Midbrain (tissue), 1 donor: ENCODE measurements at places on chromosomes 11 and 22.

- no peak for DNase-seq
Observed at GRCh38 chr11:85589373-85589772, 37.8 kb downstream of the DLG2 start.

- no peak for DNase-seq
Observed at GRCh38 chr22:50473855-50474671, 772 bp downstream of the SBF1 start.

GRCh38 chr11:95305705-95306104 is 74.7 kb upstream of the SESN3 start:
- DNase-seq = no peak

DNA sequence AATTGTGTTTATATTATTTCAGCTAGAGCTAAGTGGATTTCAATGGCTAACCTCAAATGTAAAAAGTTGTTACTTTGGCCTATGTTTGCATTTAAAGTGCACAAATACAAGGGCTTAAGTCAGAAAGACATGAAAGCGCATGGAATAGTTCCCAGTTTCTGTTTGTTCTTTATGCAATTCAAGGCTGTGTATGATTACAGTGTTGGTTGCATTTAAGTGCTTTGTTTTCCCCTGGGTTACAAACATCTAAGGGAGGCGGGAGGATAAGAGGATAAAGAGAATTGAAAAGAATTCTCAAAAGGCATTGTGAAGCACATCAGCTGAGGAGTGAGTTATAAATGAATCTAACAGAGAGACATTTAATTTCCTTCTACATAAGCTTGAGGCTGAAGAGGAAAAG is 453.4 kb downstream of the NTM start:
- DNase-seq = no peak

DNA sequence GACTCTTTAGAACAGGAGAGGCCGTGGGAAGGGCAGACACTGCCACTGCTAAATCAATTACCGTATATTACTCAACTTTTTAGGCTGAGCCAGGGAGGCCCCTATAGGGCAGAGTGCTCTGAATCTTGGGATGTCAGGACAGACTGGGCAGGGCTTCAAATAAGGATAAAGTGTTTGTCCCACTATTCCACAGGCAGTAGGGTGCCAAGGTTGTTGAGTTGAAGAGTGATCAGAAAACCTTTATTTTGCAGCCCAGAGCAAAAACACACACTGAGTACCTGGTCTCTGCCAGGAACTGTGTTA is 1.6 kb upstream of the B4GAT1 start:
- DNase-seq = no peak

DNA sequence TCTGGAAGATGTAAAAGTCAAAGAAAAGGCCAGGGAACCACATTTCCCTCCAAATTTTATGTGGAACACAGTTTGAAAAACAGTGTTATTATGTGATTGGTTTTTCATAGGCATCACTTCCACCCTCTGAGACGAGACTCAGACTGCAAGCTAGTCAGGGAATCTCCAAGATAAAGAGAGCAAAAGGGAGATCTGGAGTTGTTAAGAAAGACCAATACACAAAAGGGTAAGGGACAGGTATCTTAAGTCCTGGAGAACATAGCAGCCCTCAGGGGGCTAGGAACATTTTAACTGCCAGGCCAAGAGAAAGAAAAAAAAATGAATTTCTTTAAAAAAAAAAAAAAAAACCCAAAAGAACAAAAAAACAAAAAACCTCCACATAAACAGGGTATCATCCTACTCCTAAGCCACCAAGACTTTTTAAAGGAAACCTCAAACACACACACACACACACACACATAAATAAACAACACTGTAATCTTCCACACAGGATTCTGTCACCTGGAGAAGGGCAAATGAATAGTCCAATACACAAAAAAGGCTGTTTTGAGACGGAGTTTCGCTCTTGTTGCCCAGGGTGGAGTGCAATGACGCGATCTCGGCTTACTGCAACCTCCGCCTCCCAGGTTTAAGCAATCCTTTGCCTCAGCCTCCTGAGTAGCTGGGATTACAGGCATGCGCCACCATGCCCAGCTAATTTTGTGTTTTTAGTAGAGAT is 44.5 kb downstream of the CELF1 start:
- no peak for DNase-seq

GRCh38 chr11:104003491-104003890 is 32.9 kb upstream of the DDI1 start:
- no peak for DNase-seq

DNA sequence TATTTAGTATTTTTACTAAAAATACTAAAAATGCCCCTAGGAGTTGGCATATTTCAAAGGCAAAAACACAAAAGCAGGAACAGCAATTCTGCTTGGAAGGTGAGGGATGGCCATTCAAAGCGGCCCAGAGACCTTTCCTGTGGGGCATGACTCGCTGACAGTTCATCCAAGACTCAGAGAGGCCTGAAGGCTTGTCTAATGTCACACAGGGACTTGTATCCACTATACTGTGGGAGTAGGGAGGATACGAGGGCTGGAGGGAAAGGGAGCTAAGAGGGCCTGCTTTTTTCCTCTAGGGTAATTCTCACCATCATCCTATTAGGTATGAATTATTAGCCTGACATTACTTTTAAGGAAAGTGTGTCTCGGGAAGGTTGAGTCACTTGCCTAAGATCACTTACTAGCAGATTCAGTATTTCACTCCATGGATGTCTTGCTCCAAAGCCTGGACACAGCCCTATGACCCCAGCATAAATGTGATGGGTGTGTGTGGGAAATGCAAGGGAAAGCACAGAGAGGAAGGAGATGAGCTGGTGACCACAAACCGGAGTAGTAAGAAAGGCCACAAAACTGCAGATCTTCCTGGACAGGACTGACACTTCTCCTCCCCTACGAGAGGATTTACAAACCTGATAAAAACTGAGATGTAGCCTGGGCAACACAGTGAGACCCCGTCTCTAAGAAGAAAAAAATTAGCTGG is 16.7 kb upstream of the UCP3 start:
- DNase-seq = no peak

GRCh38 chr11:57658023-57658361 is 430 bp downstream of the CLP1 start:
- DNase-seq = no peak

DNA sequence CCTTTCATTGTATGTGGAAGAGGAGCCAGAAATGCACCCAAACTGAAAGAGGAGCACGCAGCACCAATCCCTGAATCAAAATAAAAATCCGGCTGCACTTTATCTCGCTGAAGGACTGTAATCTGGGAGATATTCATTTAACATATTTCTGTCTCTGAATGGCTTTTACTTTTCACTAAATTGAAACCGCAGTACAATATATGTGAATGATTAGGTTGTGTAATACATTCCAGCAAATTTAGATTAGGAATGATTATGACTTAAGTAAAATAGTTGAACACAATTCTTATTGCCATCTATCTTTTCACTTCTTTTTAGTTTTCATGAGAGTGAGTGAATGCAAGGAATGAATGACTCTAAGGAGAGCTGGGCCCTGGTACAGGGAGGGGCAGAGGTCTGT is 232.1 kb downstream of the ST3GAL4 start:
- no peak for DNase-seq

DNA sequence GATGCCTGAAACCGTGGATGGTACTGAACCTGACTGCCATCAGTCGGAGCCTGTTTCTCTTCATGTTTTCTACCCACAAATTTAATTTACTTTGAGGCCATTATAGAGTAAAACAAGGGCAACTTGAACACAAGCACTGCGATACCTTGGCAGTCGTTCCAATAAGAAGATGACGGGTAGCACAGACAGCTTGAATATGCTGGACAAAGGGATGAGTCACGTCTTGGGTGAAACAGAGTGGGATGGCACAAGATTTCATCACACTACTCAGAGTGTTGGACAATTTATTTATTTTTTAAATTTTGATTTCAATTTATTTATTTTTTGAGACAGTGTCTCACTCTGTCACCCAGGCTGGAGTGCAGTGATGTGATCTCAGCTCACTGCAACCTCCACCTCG is 5.7 kb downstream of the DIXDC1 start:
- no peak for DNase-seq

DNA sequence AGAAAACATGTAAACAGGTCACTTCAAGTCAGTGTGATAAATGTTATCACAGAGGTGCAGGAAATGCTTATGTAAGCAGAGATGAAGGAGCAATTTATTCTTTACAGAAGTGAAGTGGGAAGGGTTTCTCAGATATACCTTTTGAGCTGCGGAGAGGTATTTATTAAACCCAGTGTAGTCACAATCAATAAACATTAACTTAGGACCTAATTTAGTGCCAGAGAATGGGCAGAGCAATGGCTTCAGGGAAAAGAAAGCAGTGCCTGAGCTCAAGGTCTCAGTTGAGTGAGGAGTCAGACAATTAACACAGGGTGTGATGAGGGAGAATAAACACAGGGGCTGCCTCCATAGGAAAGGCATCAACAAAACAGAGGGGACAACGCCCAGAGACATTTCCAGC is 1.9 kb downstream of the MS4A5 start:
- no peak for DNase-seq

- no peak for DNase-seq
Observed at GRCh38 chr22:45870011-45870410, 107.0 kb downstream of the WNT7B start.

DNA sequence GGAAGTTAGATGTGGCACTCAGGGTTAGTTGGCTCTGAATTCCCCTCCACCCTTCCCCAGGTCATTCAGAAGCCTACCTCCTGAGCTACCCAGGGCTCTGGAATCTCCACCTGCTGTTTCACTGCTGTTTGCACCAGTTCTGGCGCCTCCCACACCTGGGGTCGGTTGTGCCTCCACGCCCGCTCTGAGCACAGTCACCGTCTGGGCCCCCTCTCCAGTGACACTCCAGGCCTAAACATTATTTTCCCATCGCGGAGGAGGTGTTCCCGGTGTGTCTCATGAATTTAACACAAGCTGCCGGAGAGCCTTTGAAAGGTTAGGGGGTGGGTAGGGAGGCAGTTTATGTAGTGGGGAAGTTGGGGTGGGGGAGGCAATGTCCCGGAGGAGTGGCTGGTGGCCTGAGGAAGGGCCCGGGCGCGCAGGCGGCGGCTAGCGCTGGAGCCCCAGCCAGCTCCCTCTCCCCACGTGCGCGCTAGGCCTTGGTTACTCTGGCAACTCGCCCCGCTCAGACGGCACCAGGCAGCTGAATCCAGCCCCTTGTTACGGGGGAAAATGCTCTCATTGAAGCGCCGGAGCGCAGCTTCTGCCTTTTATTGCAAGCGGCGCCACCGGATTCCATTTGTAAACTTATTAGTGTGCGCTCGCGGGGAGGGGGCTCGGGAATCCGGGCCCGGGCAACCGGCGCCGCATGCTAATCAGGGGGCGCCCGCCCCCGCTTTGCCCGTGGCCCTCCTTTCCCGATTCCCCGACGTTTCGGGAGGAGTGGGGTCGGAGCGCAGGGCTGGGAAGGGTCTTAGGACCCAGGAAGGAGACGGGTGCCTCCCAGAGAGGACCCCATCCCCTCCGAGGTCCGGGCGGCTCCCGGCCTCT is 52.4 kb downstream of the GRIK4 start:
- DNase-seq = peak; percentile 88

GRCh38 chr11:33214187-33214586 is 43.0 kb upstream of the HIPK3 start:
- DNase-seq = no peak

- DNase-seq = no peak
Observed at GRCh38 chr11:101195294-101195693, 65.7 kb upstream of the PGR start.

DNA sequence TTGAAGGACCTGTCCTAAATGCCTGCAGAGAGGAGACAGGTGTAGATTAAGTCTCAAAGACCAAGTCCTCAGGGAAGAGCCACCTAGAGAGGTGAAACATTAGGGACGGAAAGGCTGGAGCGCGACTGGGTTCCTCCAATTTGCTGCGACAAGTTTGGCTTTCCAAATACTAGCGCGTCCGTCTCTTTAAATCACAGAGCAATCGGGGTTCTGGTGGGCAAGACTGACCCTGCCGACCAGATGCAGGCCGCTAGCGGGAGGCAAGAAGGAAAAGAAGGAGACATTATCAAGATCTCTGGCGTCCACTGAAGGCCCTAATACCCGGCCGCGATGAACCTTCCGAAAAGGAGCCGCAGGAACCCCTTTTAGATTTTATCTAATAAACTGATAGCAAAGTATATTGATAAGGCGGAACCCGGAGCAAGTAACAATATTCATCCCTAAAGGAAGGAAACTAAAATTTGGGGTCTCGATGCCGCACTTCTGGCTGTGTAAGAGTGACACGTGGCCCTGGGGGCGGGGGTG is 128.2 kb upstream of the C11orf58 start:
- no peak for DNase-seq

DNA sequence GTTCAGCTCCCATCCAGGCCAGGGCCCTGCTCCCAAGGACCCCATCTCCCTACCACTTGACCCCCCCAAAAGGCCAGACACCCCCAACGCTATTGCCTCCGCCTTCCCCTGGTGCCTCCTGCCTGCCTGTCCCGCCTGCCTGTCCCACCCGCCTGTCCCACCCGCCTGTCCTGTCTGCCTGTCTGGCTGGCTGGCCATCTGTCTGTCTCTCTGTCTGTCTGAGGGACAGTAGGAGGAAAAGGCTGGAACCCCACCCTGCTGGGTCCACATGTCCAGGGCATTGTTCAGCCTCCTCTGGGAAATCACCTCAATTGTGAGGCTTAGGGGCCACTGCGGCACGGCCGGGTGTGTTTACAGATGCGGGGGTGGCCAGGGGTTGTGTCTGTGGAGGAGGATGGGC is 25.3 kb upstream of the CBX7 start:
- DNase-seq = no peak

- peak; percentile 85 for DNase-seq
Observed at GRCh38 chr11:36509694-36510593, at the start of gene TRAF6. TRAF6 (minus strand) TSS chr11:36510272; CDS start chr11:36501515, 8,757 bp downstream.

DNA sequence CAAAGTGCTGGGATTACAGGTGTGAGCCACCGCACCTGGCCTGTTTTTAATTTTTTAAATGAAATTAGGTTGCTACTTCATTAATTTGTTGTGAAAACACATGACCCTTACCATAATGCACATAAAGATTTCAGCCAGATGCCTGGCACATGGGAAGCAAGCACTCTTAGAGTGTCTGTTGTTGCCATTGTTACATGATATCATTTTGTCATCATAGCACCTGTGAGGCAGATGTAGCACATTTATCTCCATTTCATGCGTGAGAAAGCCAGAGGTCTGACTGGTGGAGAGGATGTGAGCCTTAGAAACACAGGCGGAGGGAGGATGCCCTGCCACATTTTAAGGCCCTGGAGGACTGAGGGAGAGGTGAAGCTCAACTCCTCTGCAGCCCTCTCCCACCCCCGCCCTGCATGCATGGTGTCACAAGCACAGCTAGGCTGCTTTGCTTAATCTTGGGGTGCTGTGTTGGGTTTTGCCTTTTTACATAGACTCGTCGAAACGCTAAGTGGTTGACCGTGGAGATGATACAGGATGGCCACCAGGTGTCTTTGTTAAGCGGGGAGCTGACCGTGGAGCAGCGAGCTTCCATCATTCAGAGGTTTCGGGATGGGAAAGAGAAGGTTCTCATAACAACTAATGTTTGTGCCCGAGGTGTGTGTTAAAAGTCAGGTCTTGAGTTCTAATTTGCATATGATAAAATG is 14.0 kb downstream of the DDX25 start:
- no peak for DNase-seq
